CD4-positive, alpha-beta T cell treated with Interleukin-12 subunit alpha and Interleukin-12 subunit beta, for 1 hour (primary cell): ENCODE measurements at places on chromosomes 1 and 21.

DNA sequence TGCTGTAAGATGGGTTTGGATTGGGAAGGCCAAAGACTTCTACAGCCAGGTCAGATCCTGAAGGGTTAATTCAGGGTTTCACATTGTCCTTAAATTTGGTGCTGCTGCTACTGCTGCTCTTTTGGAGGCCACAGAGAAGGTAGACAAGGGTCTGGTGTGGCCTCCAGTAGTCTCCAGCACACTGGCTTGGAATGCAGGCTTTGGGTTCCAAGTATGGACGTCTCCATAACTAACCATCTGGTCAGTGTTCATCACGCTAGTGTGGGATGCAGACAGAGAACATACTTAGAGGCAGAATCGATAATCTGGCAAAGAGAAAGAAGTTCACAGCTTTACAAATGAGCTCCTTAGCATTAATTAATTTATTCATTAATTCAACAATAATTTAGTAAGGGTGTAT lies 154.1 kb downstream of the ZBTB18 start:
- no peak for DNase-seq

DNA sequence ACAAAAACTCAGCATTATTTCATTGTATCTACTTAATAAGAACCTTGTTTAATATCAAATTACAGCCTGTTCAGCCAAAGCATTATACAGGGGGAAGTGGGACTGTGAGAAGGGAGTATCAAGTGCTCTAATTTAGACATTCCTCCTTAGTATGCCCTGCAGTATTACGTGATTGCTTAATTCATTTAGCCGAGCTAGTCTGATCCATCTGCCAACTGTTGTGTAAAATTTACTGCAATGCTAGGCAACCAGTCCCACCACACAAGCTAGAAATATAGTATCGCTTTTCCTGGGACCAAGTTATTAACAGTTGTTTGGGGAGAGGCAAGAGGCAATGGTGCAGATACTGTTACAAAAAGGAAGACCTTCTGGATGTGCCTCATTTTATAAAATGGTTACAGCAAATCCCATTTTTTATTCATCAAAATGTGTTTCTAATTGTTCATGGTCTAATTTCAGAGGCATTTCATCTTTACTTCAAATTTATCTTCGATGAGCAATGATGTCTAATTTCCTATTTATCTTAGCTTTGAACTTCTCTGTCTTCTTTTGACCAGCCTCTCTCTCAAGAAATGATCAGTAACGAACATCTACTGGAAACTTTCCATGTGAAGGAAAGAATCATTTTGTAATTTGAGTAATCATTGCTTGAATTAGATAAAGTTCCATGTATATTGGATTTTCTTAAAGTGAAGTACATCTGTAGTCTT lies 283.3 kb downstream of the DUSP10 start:
- no peak for DNase-seq

DNA sequence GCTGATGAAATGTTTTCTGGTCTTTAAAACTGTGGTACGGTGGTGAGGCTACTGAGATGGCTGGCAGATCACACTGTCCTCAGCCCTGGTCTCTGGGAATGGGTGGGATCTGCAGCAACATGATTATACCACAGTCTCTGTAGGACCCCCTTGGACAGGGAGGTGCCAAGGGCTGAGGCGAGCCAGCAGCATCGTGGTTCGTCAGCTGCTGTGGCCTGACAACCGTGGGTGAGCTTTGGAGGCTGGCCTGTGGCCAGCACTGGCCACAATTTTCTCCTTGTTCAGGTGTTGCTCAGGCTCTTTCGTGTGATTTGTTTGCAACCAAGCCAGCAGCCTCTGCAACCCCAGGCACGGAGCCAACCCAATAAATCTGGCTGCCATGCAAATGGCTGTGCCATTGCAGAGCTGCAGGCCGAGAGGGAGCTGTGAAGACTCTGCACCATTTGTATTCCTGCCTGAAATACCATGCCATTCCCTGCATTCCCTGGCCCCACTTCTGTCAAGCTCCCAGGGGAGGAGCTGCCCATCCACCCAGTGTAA lies 70.9 kb downstream of the PCP4 start:
- no peak for DNase-seq

GRCh38 chr1:184836934-184837895 lies 82.6 kb upstream of the EDEM3 start:
- no peak for DNase-seq

DNA sequence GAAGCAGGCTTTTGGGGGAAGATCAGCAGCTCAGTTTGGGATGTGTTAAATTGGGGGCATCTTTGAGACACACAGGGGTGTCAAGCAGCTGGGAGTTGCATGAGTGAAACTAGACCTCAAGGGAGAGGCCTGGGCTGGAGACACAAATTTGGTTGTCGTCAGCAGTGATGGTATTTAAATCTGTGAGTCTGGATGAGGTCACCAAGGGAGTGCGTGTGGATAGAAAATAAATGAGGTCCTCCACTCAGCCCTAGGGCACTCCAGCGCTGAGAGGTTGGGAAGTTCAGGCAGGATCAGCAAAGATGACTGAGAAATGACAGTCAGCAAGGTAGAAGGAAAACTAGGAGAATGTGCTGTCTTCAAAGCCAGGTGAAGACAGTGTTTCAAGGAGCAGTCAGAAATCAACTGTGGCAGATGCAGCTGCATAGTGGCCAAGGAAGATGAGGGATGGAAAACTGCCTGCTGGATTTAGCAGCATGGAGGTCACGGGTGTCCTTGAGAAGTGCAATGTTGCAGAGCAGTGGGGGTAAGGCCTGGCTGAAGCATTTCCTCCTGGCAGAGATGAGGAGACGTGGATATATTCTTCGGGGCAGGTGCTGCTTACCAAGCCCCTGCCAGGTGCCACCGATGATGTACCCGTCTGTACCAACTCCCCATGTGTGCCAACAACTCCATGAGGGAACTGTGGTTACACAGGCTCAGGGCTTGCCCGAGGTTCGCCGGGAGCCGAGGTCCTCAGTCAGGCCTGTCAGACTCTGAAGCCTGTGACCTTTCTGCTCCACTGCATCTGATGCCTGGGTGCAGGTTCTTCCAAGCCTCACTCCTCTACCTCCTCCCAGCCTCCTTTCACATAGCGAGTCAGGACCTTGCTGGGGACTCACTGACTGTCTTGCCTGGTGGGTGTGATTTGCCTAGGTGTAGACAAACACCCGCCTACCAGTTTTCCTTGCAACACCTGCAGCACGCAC lies 11.3 kb downstream of the MAP7D1 start:
- DNase-seq, result no peak
